ENCODE measurements at places on chromosomes 5 and 9.

DNA sequence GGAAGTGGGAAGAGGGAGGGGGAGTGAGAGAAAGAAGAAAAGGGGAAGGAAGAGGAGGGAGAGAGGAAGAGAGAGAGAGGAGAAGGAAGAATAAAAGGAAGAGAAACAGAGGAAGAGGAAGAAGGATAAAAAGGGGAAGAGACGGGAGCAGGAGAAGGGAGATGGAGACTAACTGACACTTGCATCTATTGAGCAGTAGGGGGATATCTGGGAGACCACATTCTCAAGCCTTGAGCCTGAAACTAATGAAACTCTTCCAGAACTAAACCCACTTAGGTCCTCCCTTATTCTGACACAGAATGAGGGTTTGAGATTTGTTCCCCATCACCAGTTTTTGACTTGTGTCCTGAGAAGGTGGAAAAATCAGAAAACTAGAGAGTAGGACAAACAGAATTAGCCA, 533.3 kb downstream of the CDH12 start:
- no peak for DNase-seq

- no peak for DNase-seq
Measured at GRCh38 chr5:98519571-98519970, 253.9 kb upstream of the RGMB start.

- DNase-seq, result no peak
Measured at GRCh38 chr5:115298811-115299210, 2.4 kb upstream of the CCDC112 start.

DNA sequence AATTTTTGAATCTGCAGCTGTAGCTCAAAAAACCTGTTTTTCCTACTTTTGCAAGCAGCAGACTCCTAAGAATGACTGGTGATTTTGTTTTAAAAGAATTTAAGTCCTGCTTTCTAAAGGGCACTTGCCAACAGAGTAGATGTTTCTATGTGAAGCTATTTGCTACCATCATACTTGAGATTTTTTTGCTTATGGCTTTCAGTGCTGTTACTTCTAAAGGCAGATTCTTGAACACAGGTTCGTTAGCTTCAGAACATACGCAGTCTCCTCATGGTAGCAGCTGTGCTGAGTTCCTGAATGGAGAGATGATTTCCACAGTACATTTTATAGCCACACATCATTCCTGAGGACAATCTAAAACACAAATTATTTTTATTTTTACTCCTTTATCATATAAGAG, 24.4 kb upstream of the ELL2 start:
- no peak for DNase-seq

DNA sequence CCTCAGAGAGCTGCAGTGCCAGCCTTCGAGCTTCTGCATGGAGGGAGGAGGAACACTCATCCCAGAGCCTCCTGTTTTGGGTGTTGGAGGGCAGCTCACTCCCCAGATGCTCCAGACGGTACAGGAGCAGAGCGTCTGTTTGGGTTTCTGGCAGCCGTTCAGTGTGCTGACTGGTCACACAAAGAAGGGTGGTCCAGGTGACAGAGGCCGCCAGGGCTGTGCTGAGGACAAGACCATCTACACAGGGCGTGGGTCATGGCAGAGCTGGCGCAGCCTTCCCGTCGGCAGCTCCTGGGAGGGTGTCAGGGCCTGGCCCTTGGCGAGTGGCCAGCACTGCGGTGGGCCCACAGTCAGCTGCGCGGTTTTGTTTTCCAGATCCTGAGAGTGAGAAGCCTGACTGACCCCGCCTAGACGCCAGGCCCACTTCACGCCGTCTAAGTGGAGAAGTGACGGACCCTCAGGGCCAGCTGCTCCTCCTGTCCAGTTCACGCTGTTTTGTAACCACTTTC, 131.4 kb upstream of the FAM120A start:
- DNase-seq, result no peak

GRCh38 chr5:173744551-173744950, 128.1 kb upstream of the BOD1 start:
- no peak for DNase-seq

- DNase-seq, result no peak
Measured at GRCh38 chr9:135147474-135147805, 60.0 kb downstream of the OLFM1 start.

- DNase-seq, result no peak
Measured at GRCh38 chr9:122393284-122393983, 22.6 kb downstream of the PTGS1 start.

DNA sequence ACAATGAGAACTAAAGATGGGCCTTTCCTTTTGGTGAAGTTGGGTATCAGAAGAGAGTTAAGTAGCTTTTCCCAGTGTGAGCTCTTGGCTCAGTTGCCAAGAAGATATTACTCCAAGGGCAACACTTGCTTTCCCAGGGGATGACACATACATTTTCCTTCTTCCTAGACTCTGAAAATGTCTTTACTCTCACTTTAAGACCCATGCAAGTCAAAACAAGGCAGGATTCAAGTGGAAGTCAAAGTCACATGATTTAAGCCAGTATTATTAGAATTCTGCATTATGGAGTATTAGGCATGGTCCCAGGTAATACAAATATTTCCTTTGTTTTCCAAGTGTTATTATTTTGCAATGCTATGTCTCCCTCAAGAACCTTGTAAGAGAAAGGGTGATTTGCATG, 175.1 kb downstream of the PPP2R2B start:
- no peak for DNase-seq

DNA sequence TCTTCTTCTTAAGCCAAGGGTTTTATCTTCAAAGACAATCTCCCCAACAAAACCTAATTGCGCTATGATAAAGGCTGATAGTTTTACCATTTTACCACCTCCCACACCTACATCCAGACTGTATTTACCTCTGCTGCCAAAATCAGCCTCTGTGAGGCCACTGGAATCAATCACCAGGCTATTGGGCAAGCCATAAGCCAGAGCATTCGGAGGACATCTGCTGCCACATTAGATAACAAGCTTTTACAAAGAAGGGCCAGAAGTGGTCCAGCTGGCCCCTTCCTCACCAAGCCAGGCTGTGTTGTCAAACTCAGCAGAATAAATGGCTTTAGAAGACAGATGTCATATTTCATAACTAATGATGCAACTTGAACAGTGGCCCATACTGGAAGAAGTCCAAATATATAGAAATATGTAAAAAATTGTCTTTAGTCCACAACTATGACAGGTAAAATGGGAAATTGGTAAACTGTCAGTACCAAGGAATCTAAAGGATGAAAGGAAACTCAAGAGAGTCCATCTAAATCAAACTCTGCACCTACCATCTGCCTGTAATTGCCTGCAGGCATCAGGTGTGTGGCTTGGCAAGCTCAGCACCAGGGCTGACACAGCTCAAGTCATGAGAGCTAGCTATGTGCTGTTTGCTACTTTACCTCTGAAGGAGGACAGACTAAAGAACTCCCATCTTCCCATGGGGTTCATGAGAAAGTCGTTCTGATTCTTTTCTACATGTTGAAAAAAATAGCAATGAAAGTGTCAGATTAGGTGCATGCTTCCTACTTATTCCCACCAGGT, 16.1 kb downstream of the SLC45A2 start:
- peak; percentile 91 for DNase-seq

- DNase-seq, result no peak
Measured at GRCh38 chr5:137831526-137831925, 36.1 kb upstream of the MYOT start.

DNA sequence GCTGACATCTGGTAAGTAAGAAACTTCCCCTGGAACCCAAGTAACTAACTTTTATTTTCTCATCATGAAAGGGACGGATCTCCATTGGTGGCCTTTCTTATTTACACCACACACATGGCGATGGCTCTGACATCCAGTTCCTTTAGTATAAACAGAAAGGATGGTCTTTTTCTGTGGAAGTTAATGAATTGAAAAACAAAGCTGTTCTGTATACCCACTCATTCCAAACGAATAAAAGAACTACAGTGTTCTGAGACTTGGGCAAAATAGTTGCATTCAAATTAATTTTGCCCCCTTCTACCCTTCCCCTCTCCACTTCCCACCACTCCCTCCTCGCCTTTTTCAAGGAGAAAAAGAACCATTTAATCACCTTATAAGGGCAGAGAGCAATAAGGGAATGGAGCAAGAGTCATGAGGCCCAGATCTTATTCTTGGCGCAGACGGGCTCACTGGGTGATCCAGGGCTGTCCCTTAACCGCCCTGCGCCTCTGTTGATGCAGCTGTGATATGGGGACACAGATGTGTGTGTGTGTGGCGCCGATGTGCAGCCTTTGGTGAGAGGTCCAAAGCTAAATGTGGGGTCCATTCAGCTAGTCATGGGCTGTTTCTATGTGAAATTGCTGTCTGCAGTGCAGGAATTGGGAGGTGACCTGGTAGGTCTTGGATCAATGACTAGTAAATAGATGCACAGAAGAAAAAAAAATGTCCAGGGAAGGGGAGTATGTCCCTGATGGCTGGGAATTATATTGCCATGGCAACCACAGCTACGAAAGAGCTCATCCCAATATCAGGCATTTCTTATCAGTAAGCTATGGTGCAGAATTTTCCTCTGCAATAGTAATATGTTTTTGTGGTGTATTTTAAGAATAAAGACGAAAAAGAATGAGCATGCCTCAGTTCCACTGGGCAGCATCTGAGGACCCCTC, 141.5 kb upstream of the ERCC6L2 start:
- DNase-seq, result no peak

- no peak for DNase-seq
Measured at GRCh38 chr9:32427111-32427873, 42.8 kb downstream of the ACO1 start.

DNA sequence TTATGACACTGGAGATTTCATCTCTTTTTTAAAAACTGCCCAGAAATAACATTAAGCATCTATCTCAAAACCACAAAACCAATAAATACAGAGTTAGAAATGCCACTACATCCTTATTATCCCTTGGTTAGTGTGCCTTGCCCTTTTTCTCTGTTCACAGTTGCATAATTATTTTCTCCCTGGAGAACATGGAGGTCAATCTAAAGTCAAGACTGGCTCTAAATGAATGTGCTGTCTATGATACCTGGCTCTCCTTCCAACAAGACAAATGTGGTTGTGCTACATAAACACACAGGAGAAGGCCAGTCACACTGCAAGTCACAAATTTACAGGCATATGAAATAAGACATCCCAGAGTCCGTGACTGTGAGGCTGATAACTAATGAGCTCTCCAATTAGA, 2.8 kb downstream of the FBN2 start:
- no peak for DNase-seq

- no peak for DNase-seq
Measured at GRCh38 chr9:70921136-70921535, 200.3 kb downstream of the TRPM3 start.

- DNase-seq, result no peak
Measured at GRCh38 chr9:130295431-130295830, 29.9 kb downstream of the HMCN2 start.

DNA sequence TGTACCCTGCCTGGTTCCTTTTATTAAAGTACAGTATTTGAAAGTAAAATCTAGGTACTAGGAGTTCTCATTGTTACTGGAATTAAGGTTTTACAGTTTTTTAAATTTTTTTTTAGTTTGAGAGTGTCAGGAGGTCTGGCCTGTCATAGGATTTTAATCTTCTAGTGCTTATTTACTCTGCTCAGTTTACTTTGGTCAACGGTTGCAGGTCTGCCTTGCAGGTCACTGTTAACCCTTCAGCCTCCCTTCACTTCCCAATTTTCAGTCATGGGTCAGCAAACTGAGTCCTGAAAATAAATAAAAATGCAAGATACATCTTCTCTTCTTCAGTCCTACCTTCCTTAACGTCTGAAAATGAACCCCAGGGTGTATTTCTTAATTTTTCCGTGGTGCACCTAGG, 18.8 kb upstream of the PTBP3 start:
- no peak for DNase-seq

DNA sequence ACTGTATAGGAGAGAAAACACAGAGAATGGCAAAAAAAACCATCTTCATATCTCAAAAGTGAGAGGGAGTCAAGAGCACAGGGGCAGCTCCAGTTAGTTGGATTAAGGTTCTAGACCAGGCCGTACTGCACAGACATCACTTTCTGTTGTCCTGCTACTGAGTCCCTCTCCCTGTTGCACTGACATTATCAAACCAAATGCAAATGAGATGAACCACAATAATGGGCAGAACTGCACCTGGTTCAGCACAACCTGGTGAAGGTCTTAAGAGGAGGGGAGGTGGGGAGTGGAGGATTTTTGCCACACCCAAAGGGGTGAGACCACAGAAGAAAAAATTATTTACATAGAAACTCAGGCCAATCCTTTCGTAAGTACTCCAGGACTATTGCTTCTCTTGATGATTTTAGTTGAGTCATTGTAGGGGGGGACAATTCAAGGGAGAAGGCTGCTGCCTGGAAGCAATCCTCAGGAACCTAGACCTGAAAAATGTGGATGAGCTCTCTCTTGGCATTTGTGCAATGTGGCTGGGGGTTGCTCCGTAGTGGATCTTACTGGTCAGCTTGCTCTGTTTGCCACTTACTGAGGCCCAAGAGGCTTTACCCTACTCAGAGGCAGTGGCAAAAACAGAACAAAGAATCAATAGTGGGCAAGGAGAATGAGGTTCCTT, 94.5 kb upstream of the PPP1R2B start:
- DNase-seq, result no peak

DNA sequence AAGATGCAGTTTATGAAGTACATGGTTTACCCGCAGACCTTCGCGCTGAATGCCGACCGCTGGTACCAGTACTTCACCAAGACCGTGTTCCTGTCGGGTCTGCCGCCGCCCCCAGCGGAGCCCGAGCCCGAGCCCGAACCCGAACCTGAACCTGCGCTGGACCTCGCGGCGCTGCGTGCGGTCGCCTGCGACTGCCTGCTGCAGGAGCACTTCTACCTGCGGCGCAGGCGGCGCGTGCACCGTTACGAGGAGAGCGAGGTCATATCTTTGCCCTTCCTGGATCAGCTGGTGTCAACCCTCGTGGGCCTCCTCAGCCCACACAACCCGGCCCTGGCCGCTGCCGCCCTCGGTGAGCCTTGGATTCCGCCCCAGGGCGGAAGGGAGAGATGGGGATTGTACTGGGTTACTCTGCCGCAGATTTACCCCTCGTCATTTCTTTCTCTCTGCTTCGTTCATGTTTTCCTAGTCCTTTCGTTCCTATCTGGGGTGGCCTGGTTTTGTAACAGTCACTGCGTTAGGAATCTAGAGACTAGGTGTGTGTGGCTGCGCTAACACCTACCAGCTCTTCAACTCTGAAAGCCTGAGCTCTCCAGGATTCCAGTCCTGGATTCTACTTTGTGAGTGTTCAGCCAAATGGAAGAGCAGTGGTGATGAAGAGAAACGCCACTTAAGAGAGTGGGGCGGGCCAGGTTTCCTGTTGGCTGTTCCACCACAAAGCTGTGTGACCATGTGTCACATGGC, 638 bp downstream of the MRPS30 start:
- DNase-seq, result peak; percentile 23

DNA sequence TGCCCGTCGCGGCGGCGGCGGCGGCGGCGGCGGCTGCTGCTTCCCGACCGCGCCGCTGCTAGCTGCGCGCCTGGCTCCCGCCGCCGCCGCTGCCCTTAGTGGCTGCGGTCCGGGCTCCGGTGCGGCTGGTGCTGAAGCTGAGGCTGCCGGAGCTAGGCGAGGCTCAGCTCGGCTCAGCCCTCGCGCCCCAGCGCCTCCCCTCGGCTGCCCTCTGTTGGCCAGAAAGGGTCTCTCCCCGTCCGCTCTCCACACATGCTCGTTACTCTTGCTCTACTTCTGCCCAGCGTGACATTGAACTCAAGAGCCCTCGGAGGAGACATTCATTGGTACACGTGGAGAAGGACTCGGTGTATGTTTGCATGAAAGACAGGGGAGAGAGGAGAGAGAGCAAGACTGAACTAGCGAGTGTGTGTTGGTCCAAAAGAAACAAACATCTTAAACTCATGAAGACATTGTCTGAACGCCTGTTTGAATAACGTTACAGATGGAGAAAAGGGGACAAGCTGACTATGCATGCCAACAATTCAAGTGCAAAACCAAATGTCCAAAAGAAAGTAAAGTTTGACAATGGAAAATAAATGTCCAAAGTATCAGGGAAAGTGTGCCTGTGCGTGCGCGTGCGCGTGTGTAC, at the start of gene HCN1:
Gene HCN1 (minus strand): TSS at position 175 of the 631 bp plus-strand sequence.
- DNase-seq, result peak; percentile 66

All from NCI-H1694 (cell line).